ENCODE measurements at places on chromosomes 2 and 18.

GRCh38 chr2:38438883-38439612 is 62.0 kb upstream of the ATL2 start:
- DNase-seq, result no peak

DNA sequence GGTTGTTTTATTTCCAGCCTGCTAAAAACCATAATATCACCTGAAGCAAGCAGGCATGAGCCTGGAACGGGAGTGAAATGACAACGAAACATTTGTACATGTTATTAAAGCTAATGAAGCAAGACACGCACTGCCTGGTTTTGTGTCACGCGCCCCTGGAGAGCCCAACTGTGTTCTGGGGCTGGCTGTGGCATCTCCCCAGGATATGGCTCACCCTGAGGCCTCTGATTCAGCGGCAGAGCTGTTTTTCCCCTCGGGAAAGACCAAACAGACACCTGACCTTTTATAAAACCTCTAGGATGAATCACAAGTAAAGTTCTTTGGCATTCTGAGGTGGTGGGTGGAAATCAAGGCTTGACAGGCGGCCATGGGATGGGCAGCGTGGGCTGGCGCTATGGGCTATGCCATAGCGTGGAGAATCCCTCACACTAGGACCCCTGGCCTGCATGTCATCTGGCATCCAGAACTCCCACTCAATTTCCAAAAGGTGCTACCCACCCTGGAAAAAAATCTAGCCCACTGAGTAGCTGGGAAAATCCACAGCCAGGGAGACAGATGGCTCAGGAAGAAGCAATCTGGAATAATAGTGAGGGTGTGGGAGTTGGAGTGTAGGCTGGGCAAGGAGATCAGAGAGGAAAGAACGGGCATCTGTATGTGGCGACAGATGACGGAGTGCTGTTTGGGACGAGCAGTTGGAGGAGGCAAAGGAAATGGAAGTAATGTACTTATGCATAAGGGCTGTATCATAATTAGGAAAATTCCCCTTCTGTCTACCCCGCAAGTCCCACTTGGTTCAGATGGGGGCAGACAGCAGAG is 262.0 kb downstream of the AFF3 start:
- no peak for DNase-seq

DNA sequence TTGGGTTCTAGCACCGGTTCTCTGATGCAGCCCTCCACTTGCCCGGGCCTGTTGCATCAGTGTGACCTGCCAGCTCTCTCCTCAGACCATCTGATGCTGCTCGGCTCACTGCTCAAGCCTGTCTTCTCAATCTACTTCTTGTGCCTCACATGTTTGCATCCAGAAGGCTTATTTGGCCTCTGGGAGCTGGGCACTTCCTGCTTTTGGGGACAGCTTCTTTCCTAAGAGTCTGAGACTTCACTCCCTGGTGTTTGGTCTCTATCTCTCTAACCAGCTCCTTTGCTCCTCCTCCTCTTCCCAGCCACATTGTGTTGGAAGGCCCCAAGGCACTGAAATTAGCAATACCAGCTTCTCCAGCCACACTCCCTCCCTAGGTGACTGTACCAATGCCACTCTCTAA is 212.8 kb downstream of the CDCA7 start:
- no peak for DNase-seq

DNA sequence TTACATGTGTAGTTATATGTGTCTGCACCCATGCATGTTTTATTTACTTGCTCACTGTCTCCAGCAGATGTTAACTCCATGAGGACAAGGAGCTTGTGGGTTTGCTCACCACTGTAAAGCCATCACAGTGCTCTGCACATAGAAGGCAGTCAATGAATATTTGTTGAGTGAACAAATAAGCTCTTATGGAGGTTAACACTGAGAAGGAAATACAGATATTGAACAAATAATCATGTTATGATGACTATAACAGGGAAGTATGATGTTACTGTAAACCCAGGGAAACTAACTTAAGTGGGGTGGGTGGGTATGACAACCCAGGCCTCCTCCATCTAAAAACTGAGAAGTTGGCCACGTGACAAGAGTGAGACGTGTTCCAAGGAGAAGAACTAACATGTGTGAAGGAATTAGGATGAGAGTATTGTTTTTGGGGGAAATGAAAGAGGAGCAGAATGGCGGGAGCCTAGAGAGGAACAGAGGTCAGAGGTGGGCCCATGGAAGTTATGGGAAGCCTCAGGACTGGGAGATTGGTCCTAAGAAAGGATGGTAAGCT is 6.0 kb upstream of the FAM117B start:
- DNase-seq, result no peak

DNA sequence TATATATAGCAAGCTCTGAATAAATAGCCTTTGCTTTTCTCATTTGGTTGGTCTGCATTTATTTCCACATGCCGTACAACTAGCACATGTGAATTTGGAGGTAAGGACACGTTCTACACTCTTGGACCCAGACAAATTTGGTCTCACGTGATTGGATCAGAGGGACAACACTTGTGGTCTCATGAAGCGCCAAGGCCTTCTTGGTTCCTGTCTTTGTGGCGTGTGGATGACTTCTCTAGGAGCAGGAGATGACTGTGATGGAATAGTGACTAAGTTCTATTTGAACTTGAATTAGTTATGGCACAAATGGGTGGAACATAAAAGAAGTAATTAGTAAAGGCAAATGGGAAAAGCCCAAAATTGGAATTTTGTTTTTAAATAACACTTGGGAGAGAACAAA is 206.9 kb downstream of the BCL2 start:
- DNase-seq, result no peak

DNA sequence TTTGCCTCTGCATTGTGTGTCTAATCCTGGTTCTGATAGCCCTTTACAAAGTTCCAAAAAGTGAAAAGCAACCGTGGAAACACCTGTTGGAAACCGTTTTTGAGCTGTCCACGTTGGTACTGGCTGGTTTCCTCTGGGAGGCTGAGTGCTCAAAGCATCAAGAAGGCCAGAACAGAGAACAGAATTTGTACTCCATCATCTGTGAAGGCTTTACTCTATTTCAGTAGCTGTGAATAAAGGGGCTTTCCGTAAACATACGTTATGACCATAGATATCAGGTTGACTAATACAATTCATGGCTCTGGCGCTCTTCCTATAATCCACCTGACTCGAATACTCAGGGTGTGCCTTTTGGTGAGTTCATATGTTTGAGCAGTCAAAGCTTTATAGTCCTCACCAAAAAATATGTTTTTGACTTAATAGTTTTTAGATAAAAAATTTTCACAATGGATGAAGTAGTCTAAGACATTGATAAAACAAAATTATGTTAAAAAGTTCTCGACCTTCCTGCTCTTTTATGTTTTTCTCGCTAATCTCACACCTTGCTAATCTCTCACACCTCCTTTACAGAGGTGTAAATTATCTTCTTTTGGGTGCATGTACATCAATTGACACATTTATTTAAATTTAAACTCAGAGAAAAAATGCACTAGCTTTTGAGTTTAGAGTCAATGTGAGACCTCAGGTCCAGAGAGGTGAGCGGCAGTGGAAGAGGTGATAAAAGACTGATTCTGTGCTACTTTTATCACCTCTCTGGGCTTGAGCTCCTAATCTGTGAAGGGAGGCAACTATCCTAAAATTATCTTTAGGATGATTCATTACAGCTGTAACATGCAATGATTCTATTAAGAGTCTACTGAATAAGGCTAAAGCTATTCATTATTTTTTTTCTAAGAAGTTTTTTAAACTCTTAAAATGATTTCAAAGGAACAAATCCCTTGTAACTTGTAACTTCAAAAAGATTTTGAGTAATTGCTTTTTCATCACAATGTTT is 65.3 kb downstream of the CXCR4 start:
- no peak for DNase-seq

GRCh38 chr2:240392084-240392947 is 43.1 kb upstream of the GPC1 start:
- no peak for DNase-seq

- no peak for DNase-seq
Measured at GRCh38 chr2:150095361-150096095, 391.9 kb downstream of the RND3 start.

- DNase-seq, result no peak
Measured at GRCh38 chr2:3814706-3815245, 111.4 kb downstream of the DCDC2C start.

DNA sequence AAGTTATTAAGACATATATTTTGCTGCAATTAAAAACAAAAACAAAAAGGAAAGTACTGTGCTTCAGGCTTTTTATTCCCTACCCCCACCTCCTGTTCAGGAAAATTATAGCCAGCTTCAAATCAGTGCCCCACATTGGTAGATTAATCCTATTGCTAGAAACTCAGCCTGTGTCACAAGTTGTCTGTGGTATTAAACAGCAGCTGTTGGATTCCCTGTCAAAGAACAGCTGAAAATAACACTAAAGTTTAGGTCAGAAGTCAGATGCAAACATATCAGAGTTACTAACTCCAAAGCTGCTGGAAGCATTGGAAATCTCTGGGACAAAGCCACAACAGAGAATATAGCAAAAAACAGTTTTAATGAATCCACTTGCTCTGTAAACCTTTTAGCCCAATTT is 818 bp upstream of the CCDC141 start:
- no peak for DNase-seq

- no peak for DNase-seq
Measured at GRCh38 chr2:221495731-221496130, 76.4 kb downstream of the EPHA4 start.

DNA sequence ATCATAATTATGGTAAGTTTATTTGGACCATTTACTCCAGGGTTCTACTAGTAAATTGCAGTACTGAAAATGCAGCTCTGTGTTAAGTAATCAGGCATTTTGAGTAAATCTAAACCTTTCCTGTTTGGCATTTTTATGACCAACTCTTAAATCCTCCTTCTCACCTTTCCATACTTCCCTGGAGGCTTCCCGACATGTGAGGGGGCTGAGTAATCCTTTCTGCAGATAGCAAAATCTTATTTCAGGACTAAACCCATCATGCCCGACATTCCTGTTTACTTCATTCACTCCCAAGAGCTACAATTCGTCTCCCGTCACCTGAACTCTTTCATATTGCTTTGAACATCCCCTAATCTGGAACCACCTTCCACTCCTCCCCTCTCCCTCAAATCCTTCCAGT is 296.6 kb downstream of the IKZF2 start:
- no peak for DNase-seq

- no peak for DNase-seq
Measured at GRCh38 chr2:69214898-69215297, 172.1 kb downstream of the GFPT1 start.

DNA sequence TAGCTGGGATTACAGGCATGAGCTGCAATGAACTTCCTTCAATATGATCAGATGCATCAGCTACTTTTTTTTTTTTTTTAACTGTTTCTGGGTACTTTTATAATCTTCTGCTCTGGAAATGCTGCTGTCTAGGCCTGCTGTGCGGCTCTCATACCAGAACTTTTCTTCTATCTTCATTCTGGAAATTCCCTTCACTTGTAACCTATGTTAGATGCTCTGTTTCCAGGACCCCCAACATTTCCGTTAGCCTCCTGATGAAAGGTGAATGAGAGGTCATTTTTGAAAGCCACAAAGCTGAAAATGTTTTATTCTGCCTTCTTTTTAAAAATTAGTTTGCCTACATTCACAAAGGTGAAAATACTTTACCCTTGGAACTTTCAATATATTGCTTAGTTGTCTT is 8.6 kb downstream of the AGFG1 start:
- no peak for DNase-seq

GRCh38 chr2:160087854-160088745 is 25.7 kb upstream of the PLA2R1 start:
- DNase-seq, result no peak

- no peak for DNase-seq
Measured at GRCh38 chr2:90207454-90208058, 1516.1 kb downstream of the RPIA start.

DNA sequence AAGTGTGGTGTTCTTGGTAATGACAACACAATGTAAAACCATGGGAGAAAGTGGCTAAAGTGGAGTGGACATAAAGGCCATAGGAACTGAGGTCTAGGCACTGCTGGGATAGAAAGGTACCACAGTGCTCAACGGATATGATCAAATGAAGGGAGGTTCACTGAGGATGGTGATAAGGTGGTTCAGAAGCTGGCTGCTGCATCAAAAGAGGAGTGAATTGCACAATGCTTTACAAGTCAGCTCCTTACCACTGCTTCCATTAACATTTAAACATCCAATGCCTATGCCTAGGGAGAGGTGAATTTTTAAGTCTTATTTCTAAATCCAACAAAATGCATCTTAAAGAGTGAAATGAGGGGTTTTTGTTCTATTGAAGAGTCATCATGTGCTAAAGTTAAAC is 100.1 kb upstream of the ITGB6 start:
- DNase-seq, result no peak

DNA sequence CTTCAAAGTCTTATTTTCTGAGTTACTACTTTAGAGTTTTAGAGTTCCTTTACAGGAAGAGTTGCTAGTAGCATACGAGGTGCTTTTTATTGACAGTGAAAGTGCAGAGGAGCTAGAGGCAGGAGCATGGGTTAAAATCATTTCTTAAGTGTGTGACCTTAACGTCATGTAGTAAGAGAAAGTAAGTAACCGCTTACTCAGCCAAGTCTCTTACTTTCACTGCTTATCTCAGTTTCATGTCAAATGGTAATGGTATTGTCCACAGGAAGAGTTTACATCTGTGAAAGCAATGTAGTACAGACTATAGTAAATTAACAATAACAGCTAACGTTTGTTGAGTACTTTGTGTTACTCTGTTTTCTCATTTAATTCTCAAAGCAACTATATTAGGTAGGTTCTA is 12.6 kb downstream of the NDUFAF7 start:
- no peak for DNase-seq

DNA sequence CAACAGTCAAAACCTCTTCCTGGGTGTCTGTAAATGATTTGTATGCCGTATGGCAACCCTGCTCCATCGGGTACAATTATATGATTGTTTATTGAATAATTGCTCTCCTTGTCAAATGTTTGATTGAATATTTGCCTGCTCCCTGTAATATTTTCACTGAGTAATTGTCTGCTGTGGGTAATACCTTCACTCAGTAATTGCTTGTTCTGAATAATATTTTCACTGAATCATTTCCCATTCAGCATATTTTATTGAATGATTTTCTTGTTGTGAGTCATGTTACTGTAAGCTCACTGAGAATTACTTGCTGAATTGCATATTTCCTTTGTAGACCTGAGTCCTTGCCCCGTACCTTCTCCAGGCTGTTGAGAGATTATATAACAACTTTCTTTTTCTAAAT is 535.2 kb downstream of the METTL4 start:
- no peak for DNase-seq

DNA sequence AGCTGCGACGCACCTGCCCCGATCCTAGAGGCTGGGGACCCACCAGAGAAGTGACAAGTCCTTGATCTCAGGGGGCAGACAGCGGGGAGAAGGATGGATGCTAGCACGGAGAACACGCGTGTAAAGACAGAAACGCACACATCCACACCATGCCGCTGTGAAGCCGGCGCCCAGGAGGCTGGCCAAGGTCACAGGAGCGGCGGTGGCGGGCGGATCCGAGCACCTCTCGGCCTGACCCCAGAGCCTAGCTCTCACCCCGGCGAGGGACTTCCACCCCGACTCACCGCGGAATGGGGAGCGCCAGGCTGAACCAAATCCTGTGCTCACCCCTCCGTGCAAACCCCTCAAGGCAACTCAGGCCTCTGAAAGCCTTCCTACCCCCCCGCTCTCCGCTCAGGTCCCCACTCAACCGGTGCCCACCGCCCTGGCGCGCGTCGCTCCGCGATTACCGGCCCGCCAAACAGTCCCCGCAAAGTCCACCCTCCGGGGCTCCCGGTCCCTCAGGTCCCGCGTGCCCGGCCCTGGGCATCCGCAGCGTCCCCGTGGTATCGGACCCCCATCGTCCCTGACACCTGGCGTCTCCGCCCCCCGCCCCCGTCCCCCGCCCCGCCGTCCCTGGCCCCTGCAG is 460 bp upstream of the LRRFIP1 start:
- no peak for DNase-seq

GRCh38 chr2:36356990-36357846 is 1.6 kb downstream of the CRIM1 start:
- no peak for DNase-seq

All from forelimb muscle (tissue), 1 donor.